ENCODE measurements at places on chromosomes 6 and 20. TPM values are rescaled to one million over a fixed set of nuclear protein-coding genes. Genes with fewer than 3 reads are reported as not detected.

The HLA-DQA2 gene
- 231 TPM for total RNA-seq

The TRIM31 gene
- total RNA-seq, result not detected

The SLC17A2 gene
- total RNA-seq, result not detected

The SLC17A9 gene
- total RNA-seq, result 47.6 TPM

The TCP11 gene
- total RNA-seq, result not detected

- DNase-seq, result no peak
Observed at GRCh38 chr6:111812060-111813038, 60.9 kb downstream of the FYN start.

DNA sequence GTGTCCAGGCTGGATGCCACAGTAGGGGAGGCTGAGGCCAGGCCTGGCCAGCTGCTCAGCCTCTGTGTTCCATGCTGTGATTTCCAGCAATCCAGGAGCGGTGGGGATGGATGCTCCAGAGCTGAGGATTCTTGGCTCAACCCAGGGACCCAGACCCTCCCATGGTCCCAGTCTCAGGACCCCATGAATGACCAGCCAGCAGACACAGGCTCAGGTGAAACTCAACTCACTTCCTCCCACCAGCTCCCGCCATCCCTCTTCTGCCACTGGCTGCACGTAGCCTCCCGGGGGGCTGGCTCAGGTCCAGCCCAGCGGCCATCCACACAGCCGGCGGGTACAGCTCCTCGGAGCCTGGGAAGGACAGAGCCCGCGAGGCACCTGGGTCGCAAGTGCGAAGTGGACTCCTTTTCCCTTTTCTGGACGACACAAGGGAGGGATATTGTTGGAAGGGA, 54.5 kb upstream of the DACT2 start:
- no peak for DNase-seq

- DNase-seq, result no peak
Observed at GRCh38 chr6:161116554-161116953, 125.0 kb downstream of the MAP3K4 start.

DNA sequence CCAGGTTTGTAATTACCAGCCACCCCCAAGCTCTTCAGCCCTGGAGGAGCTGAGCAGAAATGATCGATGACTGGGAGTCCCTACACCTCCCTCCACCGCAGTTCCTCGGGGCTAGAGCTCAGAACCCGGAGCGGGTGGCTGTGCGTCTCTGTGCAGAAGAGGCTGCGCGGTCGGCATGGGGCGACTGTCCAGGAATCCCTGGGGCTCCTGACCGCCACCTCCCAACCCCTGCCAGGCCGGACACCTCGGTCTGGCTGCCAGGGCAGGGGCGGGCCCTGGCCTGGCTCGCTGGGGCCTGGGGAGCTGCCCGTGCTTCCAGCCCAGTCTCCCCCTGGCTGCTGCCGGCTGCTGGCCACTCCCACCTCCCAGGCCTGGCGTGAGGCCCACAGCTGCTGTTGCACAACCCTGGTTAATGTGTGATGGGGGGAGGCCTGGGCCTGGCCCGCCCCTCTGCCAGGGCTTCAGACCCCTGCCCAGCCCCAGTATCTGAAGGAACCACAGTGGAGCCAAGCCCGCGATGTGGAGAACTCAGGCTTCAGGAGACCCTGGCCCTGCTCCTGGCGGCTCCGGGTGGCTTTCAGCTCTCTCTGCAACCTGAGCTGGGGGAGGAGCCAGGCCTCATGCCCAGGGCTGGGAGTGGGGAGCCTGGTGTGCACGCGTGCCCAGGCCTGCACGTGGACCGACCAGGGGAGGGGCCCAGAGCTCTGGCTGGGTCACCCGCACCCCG, 1.2 kb downstream of the SLC2A4RG start:
- no peak for DNase-seq

GRCh38 chr20:23614163-23614562, 8.4 kb upstream of the CST9 start:
- no peak for DNase-seq

GRCh38 chr6:154683756-154684523, 49.3 kb upstream of the SCAF8 start:
- DNase-seq, result no peak

DNA sequence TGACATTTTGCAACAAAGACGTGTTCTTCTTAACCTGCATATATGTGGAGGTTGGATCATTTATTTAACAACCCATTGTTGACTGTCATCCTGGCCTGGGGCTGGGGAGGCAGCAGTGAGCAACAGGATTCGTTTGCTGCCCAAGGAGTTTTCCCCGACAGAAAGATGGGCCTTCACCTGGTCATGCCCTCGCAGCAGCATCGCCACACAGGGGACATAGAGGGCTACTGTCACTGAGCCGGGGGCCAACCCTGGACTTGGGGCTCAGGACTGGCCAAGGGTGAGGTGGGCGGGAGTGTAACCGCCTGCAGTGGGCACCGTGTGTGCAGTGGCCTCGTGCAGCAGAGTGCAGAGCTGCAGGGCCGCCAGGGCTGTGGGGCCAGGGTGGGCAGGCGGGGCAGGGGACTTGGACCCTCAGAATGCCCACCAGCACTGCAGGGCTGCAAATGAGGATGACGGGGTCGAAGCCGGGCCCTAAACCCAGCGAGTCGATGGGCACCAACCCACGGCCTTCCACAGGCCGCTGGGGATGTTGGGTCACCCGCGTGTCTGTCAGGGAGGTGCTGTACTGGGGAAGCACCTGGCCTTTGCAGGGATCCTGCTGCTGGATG, 11.8 kb downstream of the DUSP22 start:
- no peak for DNase-seq

- no peak for DNase-seq
Observed at GRCh38 chr20:45469336-45470261, at the start of gene WFDC2. Gene WFDC2, plus strand, starts transcription at chr20:45469753. Its CDS starts 29 bp downstream, at chr20:45469782.

DNA sequence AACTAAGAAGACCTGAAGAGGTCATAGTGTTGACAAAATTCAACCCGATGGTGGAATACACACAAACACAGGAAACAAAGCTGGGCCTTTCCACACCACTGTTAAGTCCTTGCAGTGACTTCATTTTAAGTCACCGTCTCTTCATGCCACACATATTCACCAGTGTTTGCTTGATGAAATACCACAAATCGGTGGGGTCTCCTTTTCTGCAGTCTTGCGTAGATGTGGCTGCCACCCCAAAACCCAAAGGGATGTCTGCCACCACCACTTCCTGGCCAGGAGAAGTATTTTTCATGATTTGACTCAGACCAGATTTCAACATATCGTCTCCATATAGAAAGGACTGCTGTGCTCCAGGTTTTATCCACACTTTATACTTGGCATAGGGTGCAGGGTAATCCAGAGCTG, 11.0 kb upstream of the COL10A1 start:
- no peak for DNase-seq

Data from activated B cell treated with CpG ODN at 0.5 μM for 24 hours (primary cell).